Fibroblast of gingiva (primary cell): ENCODE measurements at places on chromosomes 6 and 20.

GRCh38 chr20:34710861-34711574 lies 6.9 kb downstream of the TP53INP2 start:
- DNase-seq = no peak

DNA sequence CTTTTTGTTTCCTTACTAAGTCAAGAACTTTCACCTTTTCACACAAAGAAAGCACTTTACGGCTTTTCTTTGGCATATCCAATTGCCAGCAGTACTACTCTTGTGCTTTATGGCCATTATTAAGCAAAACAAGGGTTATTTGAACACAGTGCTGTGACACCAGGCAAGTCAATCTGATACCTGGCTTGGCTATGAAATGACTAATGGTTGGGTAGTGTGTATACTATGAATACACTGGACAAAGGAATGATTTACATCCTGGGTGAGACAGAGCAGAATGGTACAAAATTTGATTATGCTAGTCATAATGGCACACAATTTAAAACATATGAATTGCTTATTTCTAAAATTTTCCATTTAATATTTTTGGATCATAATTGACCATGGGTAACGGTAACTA lies 22.1 kb upstream of the ADGRF1 start:
- no peak for DNase-seq

DNA sequence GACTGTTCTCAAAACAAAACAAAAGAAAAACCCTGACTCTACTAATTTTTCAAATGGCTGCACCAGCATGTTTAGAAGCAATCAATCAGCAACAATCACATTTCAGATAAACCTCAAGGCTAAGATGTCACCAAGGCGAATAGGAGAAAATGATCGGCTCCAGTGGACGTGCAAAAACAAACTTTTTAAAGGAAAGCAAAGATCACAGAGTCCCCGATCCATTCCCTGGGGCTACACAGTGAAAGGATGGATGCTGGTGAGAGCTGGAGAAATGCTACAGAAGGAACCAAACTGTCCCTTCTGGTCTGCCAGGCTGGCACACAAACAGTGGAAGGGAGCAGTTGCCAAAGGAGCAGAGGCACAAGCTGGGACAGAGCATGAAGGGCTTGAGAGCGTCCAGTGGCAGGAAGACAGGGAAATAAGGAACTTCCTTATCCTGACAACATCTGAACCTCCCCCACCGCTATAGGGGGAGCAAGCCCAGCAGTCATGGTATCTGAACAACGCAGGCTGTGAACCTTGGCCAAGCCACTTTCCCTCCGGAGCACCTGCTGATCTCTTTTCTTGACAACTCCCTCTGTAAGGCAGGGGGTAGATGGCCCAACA lies 73.7 kb upstream of the HIVEP1 start:
- DNase-seq = no peak

DNA sequence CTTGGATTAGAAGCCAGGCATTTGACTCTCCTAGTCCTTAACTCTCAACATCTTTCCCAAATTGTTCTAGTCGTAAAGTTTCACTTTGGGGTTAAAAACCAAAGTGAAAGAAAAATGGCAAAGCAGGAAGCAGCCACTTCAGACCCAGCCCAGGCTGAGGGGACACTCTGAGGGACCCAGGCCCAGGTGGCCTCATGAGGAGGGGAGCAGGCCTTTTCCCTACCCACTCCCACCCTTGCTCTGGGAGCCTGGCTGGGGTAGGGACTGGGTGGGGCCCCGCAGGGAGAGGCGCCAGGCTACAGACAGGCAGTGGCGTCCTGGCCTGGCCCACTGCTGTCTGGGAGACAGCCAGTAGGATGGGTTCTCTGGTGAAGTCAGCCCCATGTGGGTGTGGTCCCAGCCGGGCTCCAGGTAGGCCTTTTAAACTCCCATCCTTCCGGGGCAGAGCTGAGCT lies 68.7 kb upstream of the MYL9 start:
- no peak for DNase-seq

GRCh38 chr6:23659125-23659524 lies 466.9 kb upstream of the NRSN1 start:
- peak; percentile 14 for DNase-seq

- DNase-seq = no peak
These were observed 3.9 kb downstream of the ROMO1 start for GRCh38 chr20:35702824-35703695.

GRCh38 chr6:42136508-42137193 lies 5.8 kb downstream of the C6orf132 start:
- DNase-seq = peak; percentile 19

- DNase-seq = no peak
These were observed 107.4 kb downstream of the SULF2 start for GRCh38 chr20:47677635-47678453.

- DNase-seq = no peak
These were observed 8.5 kb upstream of the DACT2 start for GRCh38 chr6:168328086-168328485.

- DNase-seq = no peak
These were observed 123.4 kb downstream of the LY86 start for GRCh38 chr6:6711832-6712448.

- no peak for DNase-seq
These were observed 4.7 kb downstream of the CDKN1A start for GRCh38 chr6:36683145-36683655.

DNA sequence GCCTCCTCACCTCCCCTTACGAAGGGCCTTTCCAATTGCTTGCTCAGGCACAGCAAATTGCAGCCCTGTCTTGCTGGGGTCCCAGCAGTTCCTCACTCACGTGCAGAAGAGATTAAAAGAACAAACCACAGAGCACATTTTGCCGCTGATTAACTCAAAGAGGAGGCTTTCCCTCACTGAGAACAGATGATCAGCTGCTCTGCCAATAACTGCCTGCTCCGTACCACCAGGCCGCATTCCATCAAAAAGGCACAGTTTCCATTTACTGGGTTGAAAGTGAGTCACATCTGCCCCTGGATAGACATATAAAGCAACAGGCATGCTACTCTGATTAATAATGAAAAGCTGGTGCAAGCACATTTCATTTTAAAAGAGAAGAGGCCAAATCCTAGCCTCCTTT lies 446.8 kb downstream of the PTPRT start:
- DNase-seq = no peak

DNA sequence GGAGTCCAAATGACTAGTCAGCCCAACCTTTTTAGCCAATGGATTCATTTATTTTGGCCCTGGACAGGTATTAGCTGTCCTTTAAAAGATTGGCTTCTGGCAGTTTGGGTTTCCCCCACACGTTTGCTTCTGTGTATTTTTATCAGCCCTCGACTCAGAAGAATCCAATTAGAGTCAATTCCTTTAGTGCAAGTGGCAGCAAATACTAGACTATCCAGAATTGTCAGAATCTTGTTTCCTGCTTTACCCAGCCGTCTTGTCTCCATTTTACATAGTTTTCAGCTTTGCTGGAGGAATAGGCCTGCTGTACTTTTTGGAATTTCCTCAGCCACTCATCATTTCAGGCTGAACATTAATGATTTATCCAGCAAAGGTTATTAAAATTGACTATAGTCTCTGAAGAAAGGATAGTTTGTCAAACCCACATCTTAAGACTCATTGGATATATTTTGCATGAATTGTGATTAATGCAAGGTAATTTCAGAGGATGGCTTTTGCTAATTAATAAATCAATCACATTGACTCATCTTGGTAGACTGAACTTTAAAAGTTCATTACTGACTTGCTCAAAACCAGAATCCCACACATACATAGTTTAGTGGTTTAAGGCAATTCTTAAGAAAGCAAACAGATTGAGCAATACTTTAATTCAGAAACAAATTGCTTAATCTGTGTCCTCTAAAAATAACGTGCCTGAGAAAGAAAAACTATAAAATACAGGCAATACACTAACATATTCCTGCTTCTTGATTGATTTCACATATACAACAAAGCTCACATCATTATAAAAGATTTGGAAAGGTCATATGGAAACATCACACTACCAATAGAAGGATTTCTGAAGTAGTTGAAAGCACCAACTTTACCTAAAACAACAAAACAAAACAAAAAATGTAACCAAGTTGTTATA lies 62.9 kb upstream of the ZNF217 start:
- DNase-seq = peak; percentile 76

GRCh38 chr6:150720774-150721233 lies 121.1 kb downstream of the PLEKHG1 start:
- DNase-seq = no peak

DNA sequence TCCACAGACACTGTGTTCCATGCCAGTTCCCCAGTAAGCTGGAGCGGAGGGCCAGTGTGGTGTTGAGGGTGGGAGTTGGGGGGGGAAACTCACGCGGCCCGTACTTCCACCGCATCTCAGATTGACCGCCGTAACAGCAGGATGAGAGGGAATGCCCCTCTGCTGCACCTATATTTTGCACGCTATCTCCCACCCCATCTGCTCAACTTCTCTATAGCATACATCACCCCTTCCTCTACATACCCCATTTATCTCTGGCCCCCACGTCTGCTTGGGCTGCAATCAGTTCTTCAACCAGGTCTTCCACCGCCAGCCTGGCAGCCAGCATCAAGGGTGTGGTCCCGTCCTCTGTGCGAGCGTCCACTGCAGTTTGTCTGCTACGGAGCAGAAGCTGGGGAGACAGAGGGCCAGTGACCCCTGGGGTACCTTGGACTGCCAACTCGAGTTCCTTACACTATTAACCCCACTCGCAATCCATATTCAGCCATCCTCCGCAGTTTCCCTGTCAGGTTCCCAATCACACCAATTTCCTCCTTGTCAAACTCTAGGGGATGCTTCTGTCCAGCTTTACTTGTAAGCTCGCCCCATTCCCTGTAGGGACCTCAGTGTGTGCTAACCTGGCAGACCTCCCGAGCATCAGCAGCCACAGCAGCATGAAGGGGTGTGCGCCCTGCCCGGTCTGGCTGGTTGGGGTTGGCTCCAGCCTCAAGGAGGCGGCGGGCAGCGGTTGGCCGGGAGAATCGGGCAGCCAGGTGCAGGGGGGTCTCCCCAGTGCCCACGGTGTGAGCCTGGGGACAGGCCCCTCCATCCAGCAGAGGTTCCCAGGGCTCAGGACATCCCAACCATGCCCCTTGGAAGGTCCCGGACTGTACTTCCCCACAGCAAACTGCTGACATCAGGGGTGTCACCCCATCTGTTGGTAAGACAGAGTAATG lies 4.5 kb upstream of the GPSM3 start:
- DNase-seq = no peak

GRCh38 chr6:142975365-142975764 lies 30.4 kb upstream of the HIVEP2 start:
- DNase-seq = no peak

GRCh38 chr6:114063956-114064355 lies 93.0 kb upstream of the HDAC2 start:
- no peak for DNase-seq

DNA sequence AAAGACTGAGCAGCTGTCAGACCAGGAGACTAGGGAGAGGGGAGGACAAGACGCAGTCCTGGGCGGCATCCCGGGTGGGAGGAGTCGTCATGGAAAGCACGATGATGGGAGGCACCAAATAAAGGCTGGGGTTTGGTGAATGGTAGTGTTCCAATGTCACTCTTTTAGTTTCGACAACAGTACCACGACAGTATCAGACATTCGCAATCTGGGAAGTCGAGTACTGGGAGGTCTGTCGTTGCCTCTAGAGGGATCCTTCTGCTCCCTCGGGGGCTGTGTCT lies 32.1 kb downstream of the PSMG4 start:
- DNase-seq = no peak

DNA sequence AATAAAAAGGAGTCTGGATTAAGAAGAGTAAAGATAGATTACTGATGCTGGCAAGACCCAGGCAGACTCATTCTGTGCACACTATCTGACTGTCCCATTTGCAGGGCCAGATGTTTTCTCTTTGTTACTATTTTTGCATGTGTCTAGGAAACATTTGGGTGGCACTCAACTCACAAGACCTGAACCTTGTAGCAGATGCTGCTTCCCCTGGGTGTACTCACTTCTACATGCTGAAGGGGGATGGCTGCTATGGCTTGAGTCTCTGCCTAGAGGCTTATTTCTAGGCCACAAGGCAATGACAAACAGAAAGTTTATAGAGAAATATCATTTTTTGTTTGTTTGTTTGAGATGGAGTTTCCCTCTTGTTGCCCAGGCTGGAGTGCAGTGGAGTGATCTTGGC lies 351.4 kb downstream of the FOXA2 start:
- no peak for DNase-seq

DNA sequence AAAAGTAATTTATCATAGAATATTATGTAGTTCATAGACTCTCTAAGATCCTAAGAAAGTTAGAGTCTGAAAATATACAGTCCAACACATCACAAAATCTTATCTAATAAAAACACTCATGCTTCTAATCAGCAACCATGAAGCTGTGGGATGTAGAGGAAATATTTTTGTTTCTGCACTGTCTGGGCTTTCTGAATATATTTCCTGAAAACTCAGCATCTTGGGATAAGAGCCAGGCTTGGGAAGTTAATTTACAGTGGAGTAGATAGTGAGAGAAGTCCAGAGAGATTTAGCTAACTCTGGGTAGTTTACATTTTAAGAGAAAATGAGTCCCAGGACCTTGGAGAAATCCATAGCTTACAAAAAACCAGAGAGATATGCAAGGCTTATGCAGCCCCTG lies 150.4 kb upstream of the BMP5 start:
- DNase-seq = no peak

- DNase-seq = peak; percentile 29
These were observed 18.4 kb upstream of the SLC22A1 start for GRCh38 chr6:160102956-160103824.

DNA sequence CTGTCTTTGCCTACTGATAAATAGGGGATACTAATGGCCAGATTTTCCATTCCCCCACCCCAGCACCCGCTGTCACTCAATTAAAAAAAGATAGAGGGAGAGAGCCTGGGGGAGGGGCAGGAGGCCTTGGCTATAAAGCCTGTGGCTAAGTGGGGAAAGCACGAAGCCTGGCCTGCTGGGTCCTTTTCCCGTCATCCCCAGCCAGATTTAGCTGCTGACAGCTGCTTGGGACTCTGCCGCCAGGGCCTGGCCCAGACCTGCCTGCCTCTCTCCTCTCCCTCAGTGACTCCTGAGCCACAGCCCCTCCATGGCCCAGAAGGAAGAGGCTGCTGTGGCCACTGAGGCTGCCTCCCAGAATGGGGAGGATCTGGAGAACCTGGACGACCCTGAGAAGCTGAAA lies at the start of gene APOBEC2:
Gene APOBEC2, plus strand, starts transcription at position 162 of the 400 bp plus-strand sequence. Its CDS starts 146 bp downstream, at position 308.
- no peak for DNase-seq

DNA sequence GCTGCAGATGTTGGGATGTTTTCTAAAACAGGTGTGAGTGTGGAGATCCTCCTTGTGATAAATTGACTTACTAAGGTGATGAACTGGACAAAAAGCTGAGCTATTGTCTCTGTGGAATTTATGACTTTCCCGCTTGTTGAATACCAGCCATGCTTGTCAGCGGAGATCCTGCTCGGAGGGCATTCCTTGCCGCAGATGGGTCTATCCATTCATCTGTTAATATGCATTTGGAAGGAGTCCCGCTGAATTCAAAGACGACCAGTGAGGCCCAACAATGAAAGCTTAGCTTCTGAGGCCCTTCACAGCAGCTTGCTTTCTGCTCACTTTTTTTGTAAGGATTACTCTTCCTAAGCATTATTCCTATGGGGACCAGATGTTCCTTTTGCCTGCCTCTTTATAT lies 124.9 kb downstream of the TIAM2 start:
- no peak for DNase-seq

GRCh38 chr6:620166-620565 lies 36.7 kb downstream of the HUS1B start:
- DNase-seq = no peak
